ENCODE measurements at places on chromosomes 7 and 10.

DNA sequence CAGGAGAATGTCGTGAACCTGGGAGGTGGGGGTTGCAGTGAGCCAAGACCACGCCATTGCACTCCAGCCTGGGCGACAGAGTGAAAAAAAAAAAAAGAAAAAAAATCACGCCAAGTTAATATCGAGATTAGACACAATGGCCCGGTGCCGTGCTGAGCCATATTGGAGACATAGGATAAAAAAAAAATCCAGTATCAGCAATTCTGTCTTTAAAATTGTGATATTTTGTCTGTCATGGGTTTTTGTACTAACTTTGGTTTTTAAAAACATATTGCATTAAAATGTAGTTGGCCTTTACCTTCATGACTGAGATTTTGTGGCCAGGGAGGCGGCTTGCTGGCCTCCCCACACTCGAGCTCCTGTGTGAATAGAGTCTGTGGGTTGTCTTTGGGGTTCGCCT, 62.8 kb upstream of the PITRM1 start:
- no peak for DNase-seq

DNA sequence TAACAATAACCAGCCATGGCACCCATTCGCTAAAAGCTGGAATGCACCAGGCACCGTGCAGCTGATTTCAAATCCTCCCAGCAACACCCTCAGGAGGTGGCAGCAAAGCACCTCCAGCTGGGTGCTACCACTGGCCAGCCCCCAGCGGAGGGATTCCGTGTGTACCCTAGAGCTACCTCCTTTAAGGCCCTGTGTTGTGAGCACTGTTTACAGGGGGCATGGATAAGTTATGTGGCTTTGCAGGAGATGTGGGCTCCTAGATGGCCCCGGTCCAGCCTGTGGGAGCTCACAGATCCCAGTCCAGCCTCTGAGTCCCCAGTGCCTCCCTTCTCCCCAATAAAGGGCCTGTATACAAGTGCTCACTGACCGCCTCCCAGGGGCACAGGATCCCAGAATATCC, 27.1 kb downstream of the TNRC18 start:
- peak; percentile 68 for DNase-seq

DNA sequence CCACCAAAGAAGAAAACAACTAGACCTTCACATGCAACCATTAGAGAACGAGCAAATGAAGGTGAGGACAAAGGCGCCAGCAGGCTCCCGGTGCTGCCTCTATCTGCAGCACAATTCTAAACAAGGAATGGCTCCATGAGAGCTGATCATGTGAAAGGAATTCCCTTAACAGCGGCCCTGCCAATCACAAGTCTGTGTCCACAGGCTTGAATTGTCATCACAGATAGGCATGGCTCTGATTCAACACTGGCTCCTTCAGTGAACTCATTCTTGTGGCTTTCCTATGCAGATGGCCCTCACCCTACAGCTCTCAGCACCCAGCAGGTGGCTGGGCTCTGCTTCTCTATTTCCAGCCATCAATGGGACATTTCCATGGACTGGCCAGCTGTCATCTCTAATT, 36.2 kb downstream of the LAMB1 start:
- no peak for DNase-seq

DNA sequence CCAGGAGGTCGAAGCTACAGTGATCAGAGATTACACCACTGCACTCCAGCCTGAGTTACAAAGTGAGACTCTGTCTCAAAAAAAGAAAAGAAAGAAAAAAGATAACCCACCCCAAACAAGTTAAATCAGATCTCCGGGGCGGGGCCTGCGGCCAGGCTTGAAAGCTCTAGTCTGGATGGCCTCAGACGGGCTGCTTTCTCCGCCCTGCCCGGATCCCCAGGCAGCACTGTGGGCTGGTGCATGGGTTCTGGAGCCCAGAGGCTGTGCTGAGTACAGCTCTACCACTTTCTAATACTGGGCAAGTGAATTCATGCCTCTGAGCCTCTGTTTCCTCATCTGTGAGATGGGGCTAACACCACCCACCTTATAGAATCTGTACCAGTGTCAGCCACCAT, 83.7 kb downstream of the ZMIZ1 start:
- DNase-seq: no peak

- peak; percentile 30 for DNase-seq
Observed at GRCh38 chr10:484441-484924, 205.0 kb downstream of the DIP2C start.

DNA sequence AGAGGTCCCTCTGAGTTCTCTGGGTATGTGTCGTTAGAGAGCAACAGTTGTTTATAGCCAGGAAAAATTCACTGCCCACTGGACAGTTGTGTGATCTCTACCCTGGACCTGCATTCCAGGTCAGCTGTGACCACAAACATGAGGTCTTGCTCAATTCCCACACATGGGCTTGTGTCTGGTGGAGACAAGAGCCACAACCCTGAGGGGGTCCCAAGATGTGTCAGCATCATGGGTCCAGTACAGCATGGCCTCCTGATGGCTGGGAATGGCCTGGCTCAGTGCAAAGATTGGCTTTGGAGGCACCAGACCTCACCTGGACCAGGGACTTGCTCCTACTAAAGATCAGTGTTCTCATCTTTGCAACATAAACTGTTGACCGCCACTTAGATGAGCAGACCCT, 751.6 kb downstream of the GRID1 start:
- no peak for DNase-seq

DNA sequence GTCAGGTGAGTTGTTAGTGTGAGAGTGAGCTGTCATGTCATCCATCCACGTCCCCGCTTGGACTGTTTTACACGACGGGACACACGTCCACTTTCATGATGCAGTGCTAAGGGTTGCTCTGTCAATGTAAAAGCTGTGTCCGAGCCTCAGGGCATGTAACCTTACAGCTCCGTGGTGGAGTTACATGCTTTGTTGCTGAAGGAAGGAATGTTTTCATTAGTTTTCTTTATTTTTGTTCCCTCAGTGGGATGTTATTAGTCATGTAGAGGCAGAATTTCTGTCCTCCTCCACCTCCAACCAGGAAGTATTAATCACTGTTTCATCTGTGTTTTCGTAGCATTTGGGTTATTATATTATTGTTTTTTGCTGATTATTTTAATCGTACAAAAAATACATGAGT, 88.6 kb downstream of the NRG3 start:
- no peak for DNase-seq

GRCh38 chr7:105677817-105678573, 96.7 kb upstream of the EFCAB10 start:
- peak; percentile 79 for DNase-seq

DNA sequence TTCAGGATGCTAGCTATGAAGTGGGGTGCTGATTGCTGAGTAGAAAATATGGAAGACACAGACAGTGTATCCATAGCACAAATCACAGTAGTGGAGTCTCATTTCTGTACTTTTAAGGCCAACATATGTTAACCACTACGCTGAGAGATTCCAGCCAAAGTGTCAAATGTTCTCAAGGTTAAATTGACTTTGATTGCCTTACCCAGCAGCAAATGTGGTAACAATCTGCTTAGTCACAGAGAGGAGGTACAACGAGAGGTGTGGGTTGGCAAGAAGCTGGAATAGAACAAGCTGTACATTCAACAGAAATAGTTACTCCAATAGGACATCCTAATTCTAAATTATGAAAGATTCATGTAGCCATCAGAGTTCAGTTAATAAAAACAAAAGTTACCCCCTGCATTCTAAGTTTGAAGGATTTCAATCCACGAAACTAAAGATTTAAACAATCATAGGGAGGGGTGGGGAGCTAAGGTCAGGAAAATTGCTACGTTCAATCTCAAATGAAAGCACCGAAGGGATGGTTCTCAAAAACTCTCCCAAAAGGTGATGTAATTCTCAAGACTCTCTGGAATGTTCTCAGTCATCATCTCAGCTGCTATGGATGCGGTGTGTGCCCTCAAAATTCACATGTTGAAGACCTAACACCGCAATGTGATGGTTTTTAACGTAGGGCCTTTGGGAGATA, 137.0 kb downstream of the ETV1 start:
- no peak for DNase-seq

DNA sequence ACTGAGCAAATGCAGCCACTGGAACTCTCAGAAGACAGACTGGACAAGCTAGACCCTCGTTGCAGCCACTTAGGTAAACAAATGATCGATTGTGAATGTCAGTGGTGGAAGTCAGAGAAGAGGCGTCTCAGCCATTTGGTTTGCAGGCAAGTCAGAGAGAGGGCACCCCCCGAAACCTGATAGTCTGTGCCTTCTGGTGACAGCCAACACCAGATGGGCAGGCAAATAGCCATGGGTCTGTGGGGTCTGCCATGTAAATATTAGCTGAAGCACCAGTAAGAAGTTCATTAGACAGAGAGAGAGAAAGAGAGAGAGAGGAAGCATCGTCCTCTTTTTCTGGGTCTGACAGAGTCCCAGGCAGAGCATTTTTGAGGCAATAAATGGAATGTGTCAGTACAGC, 5.4 kb downstream of the PPP1R17 start:
- no peak for DNase-seq

GRCh38 chr7:121214657-121215056, 114.1 kb upstream of the WNT16 start:
- DNase-seq: no peak

DNA sequence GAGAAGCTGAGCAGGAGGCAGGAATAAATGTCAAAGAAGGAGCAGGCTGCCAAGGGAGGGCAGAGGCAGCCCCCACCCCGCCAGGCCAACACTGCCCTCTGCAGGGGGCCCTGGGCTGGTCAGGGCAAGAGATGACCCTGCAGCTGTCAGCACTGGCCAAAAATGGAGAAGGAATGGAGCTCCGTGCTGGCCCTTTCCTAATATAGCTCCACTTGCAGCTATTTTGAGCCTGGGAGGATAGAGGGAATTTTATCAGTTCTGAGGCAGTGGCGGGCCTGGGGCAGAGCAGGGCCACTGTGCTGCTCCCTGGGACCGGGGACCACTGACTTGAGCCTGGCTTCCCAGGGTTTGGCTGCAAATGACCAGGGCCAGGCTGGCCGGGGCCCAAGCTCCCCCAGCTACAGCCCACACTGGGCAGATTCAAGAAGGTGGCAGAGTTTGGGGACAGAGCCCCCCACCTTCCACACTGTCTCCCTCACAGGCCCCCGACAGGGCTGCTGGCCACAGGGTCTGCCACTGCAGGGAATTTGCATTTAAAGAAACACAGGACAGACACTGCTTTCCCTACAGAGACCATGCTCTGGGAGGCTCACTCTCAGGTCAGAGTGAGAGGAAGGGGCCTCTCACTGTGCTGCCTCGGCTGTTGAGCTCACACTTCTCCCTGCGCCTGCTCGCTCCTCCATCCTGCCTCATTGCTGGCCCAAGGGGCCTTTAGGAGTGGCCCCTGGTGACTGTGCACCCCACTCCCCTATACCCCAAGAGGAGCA, 16.2 kb downstream of the LDB3 start:
- no peak for DNase-seq

DNA sequence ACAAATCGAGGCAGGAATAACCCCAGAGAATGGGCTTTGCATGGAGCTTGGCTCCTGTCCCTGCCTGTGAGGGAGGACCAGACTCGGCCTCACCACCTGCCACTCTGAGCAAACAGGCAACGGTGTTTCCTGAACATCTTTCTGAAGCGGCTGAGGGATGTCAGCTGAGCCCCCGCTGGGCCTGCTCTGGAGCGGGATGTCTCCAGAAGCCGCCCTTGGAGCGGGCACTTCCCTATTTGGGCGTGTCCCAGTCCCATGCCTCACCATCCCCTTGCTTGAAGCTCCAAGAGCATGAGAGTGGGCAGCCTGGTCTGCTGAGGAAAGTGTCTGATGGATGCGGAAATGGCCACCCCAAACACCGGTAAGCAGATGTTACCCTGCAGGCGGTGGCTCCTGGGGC, 10.2 kb downstream of the ALKBH4 start:
- no peak for DNase-seq

GRCh38 chr7:134798155-134798554, 18.7 kb downstream of the CALD1 start:
- no peak for DNase-seq

- DNase-seq: no peak
Observed at GRCh38 chr7:7564323-7564780, 2.3 kb upstream of the MIOS start.

DNA sequence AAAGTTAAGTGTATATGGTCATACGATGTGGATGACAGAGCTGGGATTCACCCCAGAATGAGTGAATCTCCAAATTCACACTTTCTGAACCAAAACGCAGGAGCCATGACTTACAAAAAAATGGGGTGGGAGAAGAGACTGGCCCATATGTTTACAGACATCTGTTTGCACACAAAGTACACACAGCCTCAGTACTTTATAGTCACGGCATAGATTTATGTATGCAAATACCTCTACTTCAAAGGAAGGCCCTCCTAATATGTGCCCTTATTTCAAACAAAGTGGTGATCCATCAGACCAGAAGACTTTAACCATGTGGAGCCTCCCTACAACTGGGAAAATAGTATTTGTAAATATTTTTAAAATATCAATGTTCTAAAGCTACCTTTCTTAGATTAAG, 22.2 kb upstream of the JMJD1C start:
- no peak for DNase-seq

GRCh38 chr7:128904381-128905197, 5.9 kb downstream of the KCP start:
- DNase-seq: peak; percentile 73

- DNase-seq: no peak
Observed at GRCh38 chr10:18149196-18149800, 9.1 kb downstream of the CACNB2 start.

DNA sequence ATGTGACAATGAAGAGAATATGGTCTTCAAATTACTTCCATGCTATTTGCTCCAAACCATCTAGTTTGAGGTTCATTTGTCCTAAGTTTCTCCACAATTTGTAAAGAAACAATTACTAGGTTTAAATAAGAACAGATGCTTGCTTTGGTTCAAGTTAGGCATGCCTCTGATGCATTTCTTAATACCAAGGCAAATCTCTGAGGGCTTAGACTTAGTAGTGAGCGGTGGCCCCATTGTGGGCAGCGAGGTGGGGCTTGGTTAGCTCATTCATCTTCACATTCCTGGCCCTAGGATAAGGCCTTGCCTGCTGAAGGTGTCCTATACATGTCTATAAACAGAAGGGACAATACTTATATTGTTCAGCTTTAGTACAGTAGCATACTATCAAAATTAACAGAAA, 52.4 kb upstream of the RHEB start:
- no peak for DNase-seq

DNA sequence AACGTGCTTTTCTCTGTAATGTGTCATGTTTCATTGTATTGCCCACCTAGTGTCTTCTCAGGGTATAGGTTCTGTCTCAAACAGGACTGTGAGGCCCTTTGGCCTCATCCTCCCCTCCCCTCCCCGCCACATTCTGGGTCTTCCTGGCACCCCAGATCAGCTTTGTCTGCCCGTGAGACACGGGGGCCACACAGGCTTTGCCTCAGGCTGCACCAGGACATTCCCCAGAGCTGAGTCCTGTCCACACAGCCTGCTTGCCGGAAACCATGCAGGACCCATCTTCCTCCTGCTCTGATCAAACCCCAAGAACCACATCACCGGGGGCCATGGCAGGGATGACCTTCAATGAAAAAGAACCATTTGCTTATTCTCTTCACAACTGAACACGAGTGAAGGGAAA, 18.6 kb downstream of the MAT1A start:
- DNase-seq: no peak

DNA sequence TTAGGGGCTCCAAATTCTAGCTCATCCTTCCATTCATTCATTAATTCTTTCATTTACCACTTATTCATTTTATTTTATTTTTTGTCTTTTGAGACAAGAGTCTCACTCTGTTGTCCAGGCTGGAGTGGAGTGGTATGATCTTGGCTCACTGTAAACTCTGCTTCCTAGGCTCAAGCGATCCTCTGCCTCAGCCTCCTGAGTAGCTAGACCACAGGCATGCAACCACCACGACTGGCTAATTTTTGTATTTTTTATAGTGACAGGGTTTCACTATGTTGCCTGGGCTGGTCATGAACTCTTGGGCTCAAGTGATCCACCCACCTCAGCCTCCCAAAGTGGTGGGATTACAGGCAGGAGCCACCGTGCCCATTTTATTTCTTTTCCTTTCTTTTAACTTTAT, 31.6 kb downstream of the FGF8 start:
- DNase-seq: no peak
